ENCODE measurements at places on chromosomes 2 and 18.

DNA sequence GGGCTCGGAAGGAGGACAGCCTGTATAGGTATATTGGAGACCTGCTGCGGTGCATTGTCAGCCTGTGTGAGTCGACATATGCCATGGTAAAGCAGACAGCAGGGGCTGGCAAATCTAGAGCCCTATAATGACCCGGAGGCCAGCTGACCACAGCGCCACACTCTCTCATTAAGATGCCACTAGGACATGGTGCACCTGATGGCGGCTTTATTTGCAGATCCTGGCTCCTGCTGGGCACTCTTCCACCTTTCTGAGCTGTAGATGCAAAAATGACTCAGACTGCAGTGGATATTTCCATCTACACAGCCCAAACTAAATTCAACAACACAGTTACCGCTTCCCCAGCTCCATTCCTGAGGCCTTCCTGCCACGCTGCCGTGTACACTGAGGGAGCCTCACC, 389.9 kb downstream of the TNS1 start:
- no peak for DNase-seq

DNA sequence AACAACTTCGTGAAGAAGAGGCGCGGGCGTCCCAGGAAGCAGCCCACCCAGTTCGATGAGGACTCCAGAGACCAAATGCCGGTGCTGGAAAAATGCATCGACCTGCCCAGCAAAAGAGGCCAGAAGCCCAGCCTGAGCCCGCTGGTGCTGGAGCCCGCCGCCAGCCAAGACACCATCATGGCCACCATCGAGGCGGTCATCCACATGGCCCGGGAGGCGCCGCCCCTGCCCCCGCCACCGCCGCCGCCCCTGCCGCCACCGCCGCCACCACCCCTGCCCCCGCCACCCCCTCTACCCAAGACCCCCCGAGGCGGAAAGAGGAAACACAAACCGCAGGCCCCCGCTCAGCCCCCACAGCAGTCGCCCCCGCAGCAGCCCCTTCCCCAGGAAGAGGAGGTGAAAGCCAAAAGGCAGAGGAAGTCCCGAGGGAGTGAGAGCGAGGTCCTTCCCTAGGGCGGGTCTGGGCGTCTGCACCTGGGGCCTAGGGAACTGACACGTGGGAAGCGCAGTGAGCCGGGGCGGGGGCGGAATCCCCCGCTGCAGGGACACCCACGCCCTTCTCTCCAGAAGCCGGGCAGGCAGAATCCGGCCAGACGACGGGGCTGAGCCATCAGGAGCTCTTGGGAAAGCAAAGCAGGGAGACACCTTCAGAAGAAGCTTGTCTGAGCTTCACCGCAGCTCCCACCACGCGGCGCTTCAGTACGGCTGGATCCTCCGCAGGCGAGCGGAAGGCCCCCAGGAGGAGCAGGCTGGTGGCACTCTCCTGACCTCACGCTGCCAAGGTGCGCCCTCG, 382.8 kb downstream of the SETBP1 start:
- no peak for DNase-seq

DNA sequence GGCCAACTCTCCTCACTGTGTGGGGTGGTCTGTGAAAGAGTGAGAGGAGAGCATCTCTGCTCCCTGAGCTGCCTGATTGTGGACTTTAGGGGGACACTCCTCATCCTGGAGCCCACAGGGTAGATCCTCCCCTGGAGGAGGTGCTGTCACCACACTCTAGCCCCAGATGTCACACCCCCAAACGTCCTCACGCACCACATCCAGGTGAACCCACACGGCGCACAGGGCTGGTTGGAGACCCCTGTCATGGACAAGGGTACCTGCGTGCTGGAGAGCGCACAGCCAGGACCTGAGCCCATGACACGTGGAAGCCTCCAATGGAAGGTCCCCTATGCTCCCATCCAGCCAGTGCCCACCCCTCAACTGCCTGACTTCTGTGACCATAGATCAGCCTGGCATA, 10.5 kb downstream of the AGXT start:
- DNase-seq: no peak

- DNase-seq: no peak
These were observed 449.9 kb downstream of the LRATD1 start for GRCh38 chr2:15082105-15083058.

DNA sequence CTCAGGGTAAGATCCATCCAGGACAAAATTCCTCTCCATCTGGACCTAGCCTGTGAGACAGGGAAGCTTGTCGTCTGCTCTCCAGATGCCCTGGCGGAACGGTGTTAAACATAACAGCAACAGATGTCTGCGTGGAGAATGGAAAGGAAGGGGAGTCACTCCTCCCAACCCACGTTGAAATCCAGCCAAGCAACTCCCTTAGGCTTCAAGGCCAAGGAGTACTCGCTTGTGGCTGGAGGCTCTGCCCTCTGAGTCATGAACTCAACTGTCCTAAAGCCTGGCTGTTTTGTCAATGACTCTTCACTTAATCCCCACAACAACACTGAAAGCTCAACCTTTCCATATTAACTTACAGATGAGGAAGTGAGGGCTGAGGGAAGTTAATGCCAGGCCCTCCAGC, 42.2 kb downstream of the TPO start:
- DNase-seq: no peak

DNA sequence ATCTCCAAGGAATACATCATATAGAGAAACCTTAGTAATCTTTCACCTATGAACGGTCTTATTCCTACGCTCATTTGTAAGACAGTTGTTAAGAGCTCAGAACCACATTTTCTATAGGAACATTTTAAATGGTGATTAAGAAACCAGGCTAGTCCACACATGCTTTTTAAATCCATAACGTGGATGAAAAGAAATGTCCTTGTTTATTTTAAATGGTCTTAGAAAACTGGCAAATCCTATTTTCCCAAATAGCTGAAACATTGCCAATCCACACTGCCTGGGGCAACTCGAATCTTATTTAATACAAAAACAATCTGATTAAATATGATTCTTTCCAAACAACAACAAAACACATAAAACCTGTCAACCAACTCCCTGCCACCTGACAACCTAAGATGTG, 23.7 kb downstream of the METTL8 start:
- no peak for DNase-seq

DNA sequence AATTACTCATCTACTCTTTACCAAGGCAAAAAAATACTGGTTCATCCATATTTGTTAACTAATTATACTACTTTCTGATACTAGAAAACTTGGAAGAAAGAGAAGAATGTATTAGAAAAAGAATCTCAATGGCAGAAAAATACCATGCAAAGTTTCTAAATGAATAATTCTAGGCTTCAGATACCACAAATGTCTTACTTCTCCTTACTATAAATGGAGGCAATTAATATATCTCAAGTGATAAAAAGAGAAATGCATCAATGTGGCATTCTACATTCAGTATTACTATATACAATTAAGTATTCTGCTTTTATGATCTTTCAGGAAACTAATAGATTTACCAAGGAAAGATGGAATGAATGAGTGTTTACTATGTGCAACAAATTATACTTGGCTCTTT, 85.5 kb downstream of the ITSN2 start:
- DNase-seq: no peak

DNA sequence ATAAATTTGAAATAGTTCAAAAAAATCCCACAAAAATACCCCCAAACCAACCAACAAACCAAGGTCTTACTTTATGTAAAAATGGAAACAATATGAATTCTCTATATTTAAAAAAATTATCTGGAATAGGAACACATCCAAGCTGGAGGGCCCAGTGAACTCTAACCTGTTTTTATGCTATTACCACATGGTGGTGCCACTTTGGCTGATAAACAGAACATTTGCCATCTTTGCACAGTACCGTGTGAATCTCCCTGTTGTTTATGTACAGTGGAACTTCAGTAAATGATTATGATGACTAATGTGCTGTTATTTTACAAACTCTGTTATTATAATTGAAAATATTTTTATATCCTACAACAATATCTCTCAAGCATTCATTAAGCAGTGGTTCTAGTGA, 145.3 kb upstream of the SMAD7 start:
- no peak for DNase-seq
